ENCODE measurements at places on chromosomes 4 and X. TPM values are rescaled to one million over a fixed set of nuclear protein-coding genes. Genes with fewer than 3 reads are reported as not detected.

METTL14 gene
- total RNA-seq: 35.3 TPM

DDX53 gene
- not detected for total RNA-seq

TENM3 gene
- 16.1 TPM for total RNA-seq

MAMLD1 gene
- total RNA-seq: 27.4 TPM

TEX11 gene
- total RNA-seq: not detected

DCAF8L2 gene
- 2.9 TPM for total RNA-seq

FMR1NB gene
- total RNA-seq: not detected

SPOCK3 gene
- total RNA-seq: 11.0 TPM

TEX13D gene
- not detected for total RNA-seq

SFRP2 gene
- total RNA-seq: not detected

DNA sequence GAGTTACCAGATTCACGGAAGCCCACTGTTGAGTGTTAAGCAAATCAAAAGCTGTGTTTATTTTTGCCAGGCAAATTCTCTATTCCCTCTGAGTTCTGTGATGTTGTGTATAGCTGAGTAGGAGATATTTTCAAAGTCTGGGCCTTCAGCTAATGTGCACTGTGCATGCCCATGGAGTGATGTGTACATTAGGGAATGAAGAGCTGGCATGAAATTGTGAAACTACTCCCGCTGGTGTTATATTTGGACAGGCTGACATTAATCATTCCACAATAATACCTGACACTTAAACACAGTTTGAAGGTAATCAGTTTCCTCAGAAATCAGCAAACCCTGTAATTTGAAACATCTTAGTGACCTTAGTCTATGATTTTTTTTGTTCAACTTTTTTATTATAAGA, 88.1 kb upstream of the MBNL3 start:
- H3K27ac ChIP-seq: no peak overlapping the region
- H3K4me3 ChIP-seq: no peak overlapping the region
- no peaks in the 10 kb centered on the region for H3K4me1 ChIP-seq
- H3K27me3 ChIP-seq: no peaks in the 10 kb centered on the region
- H3K36me3 ChIP-seq: no peaks in the 10 kb centered on the region

DNA sequence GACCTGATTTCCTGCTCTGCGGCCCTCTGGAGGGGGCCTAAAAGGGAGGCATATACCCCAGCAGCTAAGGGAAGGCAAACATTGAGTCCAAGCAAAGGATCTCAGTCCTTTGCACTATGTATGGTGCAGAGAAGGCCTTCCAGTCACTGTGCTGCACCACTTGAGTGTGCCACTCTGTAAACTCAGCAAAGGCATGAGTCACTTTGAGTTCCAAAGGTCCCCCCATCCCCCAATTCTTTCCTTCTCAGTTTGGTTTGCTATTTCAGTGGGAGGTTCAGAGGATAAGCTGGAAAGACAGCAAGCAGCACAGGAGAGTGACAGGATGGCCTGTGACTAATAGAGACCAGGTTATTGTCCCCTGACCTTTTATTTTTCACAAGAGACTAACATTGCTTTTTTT, 131.3 kb downstream of the FHDC1 start:
- H3K4me3 ChIP-seq: no peak overlapping the region
- no peak for DNase-seq
- H3K4me1 ChIP-seq: no peaks in the 10 kb centered on the region
- no peak overlapping the region for H3K27ac ChIP-seq

DNA sequence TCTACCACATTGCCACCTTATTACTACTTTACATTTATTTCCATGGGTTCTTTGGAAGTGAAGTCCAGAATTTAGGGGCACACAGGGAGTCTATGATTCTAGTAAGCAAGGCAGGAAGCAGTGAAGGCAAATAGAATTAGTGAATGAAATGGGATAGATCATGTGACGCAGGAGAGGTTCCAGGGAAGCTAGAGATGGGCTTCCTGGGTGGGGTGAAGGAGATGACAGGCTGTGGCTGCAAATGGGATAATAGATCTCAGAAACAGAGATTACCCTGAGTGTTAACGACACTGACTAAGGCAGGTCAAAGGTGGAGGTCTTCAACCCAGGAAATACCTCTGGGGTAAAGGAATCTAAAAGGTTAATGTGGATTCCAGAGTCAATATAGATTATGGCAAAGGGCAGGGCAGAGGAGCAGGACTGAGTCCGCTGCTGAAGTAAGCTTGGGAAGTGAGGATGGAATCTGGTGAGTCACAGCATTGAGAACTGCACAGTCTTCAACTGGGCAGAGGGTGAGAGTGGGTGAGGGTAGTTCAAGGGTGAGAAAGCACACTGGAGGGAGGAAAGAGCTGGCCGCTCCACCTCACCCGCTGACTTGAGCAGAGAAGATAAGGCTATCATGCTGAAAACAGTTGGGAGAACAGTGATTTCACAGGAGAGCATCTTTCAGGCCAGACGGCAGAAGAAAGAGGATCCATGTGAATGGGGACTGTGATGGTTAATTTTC, 70.8 kb downstream of the ANXA3 start:
- H3K36me3 ChIP-seq: no peaks in the 10 kb centered on the region
- H3K27ac ChIP-seq: no peak overlapping the region
- no peak overlapping the region for H3K4me3 ChIP-seq
- no peak for DNase-seq

DNA sequence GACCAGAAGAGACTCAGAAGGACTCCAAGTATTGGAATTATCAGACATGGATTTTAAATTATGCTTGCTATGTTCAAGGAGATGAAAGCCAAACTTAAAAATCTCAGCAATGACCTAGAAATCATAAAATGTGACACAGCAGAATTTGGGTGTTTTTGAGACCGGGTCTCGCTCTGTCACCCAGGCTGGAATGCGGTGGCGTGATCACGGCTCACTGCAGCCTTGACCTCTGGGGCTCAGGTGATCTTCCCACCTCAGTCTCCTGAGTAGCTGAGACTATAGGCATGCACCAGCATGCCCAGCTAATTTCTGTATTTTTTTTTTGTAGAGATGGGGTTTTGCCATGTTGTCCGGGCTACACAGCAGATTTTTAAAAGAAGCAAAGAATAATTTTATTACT, 12.7 kb downstream of the TAB3 start:
- DNase-seq: no peak
- H3K4me3 ChIP-seq: no peak overlapping the region
- H3K27me3 ChIP-seq: no peaks in the 10 kb centered on the region
- H3K4me1 ChIP-seq: peaks cover 2% of the 10 kb centered on the region
- H3K36me3 ChIP-seq: no peaks in the 10 kb centered on the region

DNA sequence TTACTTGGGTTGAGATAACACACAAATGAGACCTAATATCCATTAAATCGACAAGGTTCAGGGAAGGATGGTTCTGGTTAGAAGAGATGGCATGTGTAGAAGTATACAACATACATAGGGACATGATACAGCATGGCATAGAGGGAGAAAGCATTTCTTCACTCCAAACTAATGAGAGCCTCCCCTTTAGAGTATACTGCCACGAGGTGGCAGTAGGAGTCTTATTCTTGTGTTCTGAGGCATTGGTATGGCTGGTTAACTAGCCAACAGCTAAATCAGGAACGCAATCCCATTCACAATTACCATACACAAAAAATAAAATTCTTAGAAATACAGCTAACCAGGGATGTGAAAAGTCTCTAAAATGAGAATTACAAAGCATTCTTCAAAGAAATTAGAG, 29.1 kb upstream of the TRO start:
- H3K36me3 ChIP-seq: no peaks in the 10 kb centered on the region
- no peaks in the 10 kb centered on the region for H3K4me1 ChIP-seq
- H3K4me3 ChIP-seq: no peak overlapping the region
- H3K27ac ChIP-seq: no peak overlapping the region
- no peak for DNase-seq

DNA sequence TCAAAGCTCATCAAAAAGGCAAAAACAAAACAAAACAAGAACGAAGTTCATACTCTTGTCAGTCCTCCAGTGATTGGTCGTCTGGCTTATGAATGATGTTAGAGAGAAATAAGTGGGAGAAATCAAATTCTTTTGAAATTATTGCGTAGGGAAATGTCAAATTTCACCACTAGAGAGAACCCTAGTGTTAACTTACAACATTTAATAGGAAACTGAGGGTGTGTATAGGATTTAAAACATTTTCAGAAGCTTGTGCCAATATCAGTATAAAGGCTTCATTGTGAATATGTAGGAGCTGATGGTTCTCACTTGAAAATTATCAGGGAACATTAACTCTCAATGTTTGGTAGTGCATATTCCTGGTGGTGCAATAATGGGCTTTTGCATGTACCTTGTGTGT, 17.4 kb downstream of the ADH6 start:
- H3K27me3 ChIP-seq: no peaks in the 10 kb centered on the region
- H3K36me3 ChIP-seq: no peaks in the 10 kb centered on the region
- DNase-seq: no peak
- H3K4me3 ChIP-seq: no peak overlapping the region

DNA sequence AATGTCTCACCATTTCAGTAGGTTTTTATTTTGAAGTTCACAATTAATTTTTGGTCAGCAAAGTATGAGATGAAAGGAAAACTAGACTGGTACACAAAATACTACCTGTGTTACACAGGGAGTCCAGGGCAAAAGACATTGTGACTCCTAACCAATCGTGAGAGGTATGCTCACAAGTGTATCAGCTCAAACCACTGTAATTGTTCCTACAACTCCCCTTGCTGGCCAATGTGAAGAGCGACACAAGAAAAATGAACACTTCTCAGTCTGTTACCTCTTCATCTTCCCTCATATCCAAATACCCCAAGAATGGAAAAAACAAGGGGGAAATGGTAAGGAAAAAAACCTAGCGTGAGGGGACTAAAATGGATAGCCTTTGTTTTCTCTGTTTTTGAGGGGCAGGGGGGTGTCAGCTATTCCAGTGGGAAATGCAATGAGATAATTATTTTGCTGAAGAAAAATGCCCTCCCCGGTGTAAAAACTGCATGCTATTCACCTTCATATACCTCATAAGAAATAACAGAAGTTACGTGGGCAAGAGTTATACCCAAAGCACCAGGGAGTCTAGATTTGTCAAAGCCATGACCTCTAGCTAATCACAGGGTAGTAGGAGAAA, 30.6 kb upstream of the NSUN7 start:
- H3K4me1 ChIP-seq: no peaks in the 10 kb centered on the region
- H3K27me3 ChIP-seq: no peaks in the 10 kb centered on the region

DNA sequence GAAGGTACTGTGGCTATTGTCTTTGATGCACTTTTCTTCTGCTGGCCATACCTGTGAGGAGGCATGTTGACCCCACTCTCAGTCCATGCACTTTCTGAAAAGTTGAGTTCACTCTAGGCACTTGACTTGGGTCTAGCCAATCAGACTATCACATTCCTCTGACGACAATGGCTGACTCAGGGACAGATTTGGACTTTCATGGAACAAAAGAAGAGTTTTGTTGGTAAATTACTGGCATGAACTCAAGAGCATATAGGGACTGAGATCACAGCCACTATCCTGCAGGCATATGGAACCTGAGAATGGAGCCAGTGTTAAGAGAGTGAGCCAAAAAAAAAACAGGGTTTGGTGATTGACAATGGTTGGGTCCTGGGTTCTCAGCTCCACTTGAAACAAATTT, 24.6 kb upstream of the CXCL6 start:
- no peak for DNase-seq
- no peak overlapping the region for H3K4me3 ChIP-seq
- no peaks in the 10 kb centered on the region for H3K27me3 ChIP-seq
- no peak overlapping the region for H3K27ac ChIP-seq
- no peaks in the 10 kb centered on the region for H3K36me3 ChIP-seq

DNA sequence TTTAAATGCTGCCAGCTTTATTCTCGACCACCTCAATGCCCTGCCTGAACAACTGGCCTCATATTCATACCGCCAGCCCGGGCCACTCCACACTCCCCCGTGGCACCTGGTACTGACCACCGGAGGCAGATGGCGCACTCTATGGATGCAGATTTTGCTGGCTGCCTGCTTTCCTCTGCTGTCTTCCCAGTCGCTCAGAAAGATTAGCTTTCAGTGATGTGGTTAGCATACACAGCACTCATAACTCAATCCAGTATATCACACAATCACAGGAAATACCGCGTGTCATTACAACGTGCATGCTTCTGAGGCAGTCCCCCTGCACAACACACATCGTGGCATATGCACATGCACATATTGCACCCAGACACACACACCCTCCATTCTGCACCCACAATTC, 147.2 kb upstream of the BCOR start:
- H3K4me1 ChIP-seq: no peaks in the 10 kb centered on the region
- H3K36me3 ChIP-seq: no peaks in the 10 kb centered on the region
- no peaks in the 10 kb centered on the region for H3K27me3 ChIP-seq

- H3K27ac ChIP-seq: no peak overlapping the region
- H3K4me1 ChIP-seq: no peaks in the 10 kb centered on the region
- no peaks in the 10 kb centered on the region for H3K27me3 ChIP-seq
- no peaks in the 10 kb centered on the region for H3K36me3 ChIP-seq
These were observed 339.0 kb upstream of the DDX53 start for GRCh38 chrX:22660756-22661155.

GRCh38 chr4:13920111-13920875, 292.8 kb upstream of the BOD1L1 start:
- no peaks in the 10 kb centered on the region for H3K27me3 ChIP-seq
- H3K27ac ChIP-seq: no peak overlapping the region
- H3K36me3 ChIP-seq: no peaks in the 10 kb centered on the region
- no peak overlapping the region for H3K4me3 ChIP-seq

- no peak overlapping the region for H3K27ac ChIP-seq
- no peak overlapping the region for H3K4me3 ChIP-seq
- H3K4me1 ChIP-seq: no peaks in the 10 kb centered on the region
- no peak for DNase-seq
These were observed 677.3 kb downstream of the FSTL5 start for GRCh38 chr4:161486461-161486860.

DNA sequence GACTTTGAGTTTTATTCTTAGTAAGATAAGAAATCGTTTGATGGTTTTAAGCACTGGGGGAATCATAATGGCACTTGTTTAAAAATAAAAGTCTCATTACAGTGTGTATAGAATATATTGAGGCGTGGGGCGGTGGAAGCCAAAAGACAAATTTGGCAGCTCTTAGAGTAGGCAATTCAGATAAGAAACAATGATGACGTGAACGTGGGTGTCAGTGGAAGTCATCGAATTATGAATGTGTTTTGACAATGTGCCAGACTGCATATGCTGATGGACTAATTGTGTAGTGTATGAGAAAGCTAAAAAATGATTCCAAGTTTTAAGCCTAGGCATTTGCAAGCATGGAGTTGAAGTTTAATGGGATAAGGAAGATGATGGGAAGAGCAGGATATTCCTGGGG, 35.8 kb downstream of the SPANXD start:
- H3K4me1 ChIP-seq: no peaks in the 10 kb centered on the region
- H3K36me3 ChIP-seq: no peaks in the 10 kb centered on the region
- DNase-seq: no peak
- no peaks in the 10 kb centered on the region for H3K27me3 ChIP-seq

DNA sequence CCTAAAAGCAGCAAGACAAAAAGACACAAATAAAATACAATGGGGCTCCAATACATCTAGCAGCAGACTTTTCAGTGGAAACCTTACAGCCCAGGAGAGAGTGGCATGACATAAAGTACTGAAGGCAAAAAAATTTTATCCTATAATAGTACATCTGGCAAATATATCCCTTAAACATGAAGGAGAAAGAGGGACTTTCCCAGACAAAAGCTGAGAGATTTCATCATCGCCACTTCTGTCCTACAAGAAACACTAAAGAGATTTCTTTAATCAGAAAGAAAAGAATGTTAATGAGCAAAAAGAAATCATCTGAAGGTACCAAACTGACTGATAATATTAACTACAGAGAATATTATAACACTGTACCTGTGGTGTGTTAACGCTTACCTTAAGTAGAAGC, 86.4 kb downstream of the ANKRD17 start:
- DNase-seq: no peak
- no peaks in the 10 kb centered on the region for H3K4me1 ChIP-seq
- H3K27ac ChIP-seq: no peak overlapping the region

- H3K27ac ChIP-seq: no peak overlapping the region
- no peaks in the 10 kb centered on the region for H3K27me3 ChIP-seq
- no peak for DNase-seq
These were observed 247.4 kb upstream of the CTSO start for GRCh38 chr4:156201050-156201449.

All from ovary (tissue), 10 donors.